ENCODE measurements at places on chromosomes 7 and 10.

DNA sequence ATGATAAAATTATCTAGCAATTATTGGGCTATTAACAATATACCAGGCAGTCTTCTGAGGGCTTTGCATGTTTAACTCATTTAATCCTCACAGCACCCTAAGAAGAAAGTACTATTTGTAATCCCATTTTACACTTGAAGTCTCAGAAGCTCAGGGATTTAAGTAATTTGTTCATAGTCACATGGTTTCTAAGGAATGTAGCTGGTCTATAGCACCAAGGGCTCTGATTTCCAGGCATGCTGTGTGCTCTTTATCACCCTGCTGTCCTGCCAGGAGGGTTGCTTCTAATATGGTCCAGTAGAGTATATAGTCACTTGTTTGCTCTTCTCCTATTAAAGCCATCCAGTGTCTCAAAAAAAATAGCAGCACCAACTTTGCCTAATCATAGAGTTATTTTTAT lies 417.2 kb downstream of the PLXDC2 start:
- no peak for DNase-seq

DNA sequence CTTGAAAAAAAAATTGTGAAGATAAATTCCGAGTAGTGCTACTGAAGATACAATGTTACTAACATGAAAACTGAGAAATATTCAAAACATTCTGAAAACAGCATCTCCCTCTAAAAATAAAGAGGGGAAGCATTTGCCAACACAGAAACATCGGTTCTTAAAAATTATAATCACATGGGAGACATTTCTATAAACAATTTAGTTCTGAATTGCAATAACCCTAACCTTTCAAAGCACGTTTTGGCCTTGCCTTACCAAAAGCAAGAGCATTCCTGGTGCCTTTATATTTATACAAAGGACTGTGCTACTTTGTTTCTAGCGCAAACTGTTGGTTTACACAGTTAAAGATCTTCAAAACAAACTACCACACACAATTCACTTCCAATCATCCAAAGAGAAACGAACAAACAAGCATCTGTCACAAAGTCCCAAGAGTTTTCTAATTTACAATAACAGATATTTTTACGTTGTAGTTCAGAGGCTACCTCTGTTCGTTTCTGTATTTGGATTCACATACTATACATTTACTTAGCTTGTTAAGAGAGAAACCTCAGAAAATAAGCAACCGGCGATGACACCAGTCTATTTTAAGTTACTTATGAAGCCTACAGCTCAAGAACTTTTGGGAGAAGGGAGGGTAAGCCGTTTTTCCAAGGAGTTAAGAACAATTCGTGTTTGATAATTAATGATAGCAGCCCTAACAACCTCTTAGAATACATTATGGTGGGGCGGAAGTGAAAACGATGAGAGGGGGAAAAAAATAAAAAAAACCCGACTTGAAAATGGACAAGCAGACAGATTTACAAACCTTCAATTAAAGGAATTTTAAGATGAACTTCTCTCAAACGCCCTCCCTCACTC lies 1.3 kb downstream of the ABI1 start:
- no peak for DNase-seq

DNA sequence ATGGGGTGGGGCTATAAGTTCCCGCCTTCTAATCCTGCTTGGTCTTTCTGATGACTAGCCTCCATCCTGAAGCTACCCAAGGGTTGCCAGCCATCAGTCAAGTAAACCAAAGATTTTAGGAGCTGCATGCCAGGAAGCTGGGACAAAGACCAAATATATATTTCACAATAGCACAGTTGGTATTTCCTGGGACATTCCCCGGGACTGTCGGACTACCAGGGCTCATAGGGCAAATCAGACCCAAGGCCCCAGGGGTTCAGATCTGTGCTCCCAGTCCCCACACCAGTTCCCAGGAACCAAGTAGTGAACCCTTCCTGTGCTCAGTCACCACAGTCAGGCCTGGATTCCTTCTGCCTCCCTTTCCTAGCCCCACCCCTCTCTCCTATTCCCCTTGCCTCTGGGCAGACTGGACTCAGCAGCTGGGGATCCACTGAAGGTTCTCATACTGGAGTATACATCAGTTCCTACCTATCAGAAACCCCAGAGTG lies 5.7 kb upstream of the CXCL12 start:
- no peak for DNase-seq

- no peak for DNase-seq
These were observed 276.2 kb upstream of the LRRTM3 start for GRCh38 chr10:66649626-66650025.

DNA sequence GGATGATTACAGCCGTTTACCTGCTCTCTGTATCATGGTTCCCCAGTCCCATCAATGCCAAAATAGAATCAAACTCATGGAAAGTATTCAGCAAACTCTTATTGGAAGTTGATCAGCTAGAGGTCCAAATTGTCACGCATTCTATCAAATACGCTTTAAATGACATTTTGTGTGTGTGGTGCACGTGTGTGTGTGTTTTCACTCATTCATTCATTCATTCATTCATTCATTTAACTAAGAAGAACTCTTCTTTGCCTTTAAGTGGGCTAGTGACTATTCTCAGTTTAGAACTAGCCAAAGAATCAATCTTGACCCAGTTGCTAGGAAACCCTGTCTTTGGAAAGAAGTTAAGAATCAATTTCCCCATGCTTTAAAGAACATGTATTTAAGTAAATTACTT lies 102.8 kb downstream of the RTKN2 start:
- DNase-seq = no peak

GRCh38 chr7:116924741-116925140 lies 28.6 kb upstream of the ST7 start:
- DNase-seq = no peak

- no peak for DNase-seq
These were observed 19.0 kb downstream of the GIMAP4 start for GRCh38 chr7:150586068-150586784.

GRCh38 chr7:7858559-7858958 lies 110.0 kb upstream of the GLCCI1 start:
- DNase-seq = no peak

DNA sequence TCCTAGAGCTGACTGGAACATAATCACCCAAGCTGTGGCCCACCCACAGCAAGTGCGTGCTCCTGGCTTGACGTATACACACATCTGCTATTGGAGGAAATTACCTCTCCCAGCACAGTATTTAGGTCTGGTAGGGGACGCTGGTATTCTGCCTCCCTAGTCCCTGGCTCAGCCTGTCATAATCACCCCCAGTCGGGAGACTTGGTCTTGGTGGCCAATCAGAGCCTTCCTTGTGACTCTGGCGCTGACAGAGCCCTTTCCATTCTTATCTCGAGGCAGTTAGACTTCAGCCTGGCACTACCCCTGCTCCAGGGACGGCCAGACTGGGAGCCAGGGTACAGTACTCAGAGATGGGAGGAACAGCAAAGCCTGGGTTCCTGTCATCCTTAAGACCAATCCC lies 14.3 kb upstream of the PRKAG2 start:
- no peak for DNase-seq

DNA sequence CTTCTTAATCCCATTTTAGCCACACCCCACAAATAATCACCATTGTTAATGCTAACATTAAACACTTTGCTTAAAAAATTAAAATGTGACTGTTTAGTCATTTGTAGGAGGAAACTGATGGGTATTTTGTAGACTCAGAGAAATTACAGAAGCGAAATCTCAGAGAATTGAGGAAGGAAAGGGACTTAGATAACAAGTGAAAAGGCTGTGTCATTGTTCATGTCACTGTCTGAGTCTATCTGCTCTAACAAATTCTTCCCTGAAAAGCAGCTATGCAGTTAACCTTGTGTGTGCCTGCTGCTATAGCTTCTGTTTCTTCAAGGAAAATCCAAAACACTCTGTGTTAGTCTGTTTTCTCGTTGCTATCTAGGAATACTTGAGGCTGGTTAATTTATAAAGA lies 40.9 kb upstream of the PLXDC2 start:
- no peak for DNase-seq

DNA sequence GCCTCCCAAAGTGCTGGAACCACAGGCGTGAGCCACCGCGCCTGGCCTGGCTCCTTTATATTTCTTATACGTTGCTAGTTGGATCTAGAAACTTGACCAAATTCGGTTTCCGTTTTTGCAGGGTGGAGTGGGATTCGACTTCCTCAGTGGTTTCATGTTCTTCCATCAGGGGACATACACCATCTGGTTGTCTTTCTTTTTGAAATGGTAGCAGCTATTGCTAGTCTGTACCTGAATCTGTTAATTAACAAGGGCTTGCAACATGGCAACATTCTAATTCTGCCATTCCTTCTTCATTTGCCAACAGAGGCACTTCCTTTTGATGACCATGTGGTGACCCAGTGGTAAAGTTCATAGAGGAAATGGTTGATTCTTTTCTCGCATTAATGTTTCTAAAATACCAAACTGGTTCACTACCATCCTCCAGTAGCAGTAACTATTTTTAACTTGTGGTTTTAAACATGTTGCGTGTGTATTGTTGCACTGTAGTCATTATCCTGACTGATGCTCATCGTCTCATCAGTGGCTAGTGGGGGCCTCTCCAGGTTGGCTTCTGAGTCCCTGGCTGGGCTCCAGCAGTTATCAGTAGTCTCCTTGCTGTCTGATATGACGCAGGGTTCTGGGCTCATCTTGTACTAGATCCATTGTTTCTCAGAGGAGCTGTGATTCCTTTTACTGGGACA lies 159.2 kb downstream of the RGS10 start:
- DNase-seq = no peak

DNA sequence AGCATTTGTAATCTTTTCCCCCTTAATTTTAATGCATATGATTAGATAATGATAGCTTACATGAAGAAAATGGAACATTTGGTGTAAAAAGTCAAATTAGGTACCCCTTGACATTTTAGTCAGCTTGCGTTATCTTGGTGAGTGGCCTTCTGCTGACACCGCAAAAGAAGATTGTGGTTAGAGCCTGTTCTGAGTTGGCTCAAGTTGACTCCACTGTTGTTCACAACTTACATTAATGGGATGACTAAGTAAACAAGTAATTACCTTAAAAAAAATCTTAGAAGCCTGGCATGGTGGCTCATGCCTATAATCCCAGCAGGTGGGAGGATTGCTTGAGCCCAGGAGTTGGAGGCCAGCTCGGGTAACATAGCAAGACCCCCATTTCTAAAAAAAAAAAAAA lies 24.2 kb downstream of the TRRAP start:
- no peak for DNase-seq

GRCh38 chr10:72593963-72594362 lies 31.9 kb downstream of the MICU1 start:
- DNase-seq = no peak

DNA sequence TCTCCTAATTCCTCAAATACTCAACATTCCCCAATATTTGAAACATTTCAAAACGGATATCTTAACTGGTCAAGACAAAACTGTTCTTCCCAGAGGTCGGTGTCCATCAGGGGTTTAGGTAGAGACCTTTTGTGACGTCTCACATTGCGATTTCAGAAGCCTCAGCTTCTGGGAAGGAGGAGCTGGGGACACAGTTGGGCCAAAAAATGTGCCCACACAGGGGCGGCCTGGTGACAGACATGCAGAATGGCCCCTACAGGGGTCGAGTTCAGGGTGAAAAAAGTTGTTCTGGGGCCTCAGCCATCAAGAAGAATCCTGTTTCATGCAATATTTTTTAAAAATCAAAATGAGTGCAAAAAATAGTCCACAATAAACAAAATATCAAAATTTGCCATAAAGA lies 108.7 kb upstream of the PFKP start:
- no peak for DNase-seq

GRCh38 chr7:121853307-121853706 lies 19.7 kb upstream of the PTPRZ1 start:
- DNase-seq = no peak

DNA sequence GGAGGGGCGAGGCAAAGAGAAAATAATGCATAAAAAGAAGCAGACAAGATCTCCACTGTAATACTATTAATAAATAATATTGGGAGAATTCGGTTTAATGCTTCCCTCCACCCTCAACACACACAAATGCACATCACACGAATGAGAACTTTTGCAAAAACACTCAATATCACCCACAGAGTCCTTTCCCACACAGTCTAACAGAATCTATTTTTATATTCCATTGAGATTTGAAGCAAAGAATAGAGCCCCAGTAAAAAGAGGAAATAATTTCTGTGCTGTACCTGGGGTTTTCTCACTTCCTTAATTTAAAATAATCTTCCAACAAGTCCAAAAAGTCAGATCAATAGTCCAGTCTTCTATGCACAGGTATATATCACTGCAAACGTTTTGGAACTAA lies 17.0 kb downstream of the PIK3AP1 start:
- DNase-seq = no peak

- peak; percentile 58 for DNase-seq
These were observed 614 bp upstream of the IFIT2 start for GRCh38 chr10:89301232-89301631.

- no peak for DNase-seq
These were observed 157.9 kb upstream of the ZMIZ1 start for GRCh38 chr10:78910886-78911285.

GRCh38 chr7:3210531-3210930 lies 90.5 kb upstream of the SDK1 start:
- no peak for DNase-seq

Measured in mucosa of descending colon (tissue), 3 donors.